ENCODE measurements at places on chromosomes 5 and 9.
A peak's percentile ranks its signal among the peaks of the same experiment; 100 is the strongest.

DNA sequence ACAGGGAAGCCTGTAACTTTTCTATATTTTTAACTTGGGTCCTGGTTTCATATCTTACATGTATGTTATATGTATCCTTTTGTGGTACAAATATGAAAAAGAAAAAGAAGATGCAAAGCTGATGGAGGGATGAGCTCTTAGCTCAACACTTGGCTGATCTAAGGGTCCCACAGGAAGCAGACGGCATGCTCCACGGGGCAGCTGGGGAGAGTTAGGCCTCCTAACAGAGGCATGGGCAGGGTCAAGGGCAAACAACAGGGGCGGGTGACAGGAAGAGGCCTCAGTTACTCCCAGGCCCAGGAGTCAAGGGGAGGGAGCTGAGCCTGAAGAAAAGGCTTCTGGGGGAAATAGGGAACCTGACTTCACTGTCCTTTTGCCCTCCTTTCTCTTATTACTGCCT is 287.2 kb downstream of the ZSWIM6 start:
- no peak for DNase-seq

DNA sequence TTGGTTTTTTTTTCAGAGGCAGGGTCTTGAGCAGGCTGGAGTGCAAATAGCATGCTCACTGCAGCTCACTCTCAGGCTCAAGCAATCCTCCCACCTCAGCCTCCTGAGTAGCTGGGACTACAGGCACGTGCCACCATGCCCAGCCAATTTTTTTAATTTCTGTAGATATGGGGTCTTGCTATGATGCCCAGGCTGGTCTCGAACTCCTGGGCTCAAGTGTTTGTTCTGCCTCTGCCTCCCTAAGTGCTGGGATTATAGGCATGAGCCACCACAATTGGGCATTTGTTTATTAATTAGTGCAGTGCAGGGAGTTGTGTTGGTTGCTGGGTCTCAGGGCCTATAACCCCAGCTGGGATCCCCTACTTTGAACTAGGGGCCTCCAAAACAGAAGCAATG is 47.0 kb downstream of the CXXC5 start:
- no peak for DNase-seq

DNA sequence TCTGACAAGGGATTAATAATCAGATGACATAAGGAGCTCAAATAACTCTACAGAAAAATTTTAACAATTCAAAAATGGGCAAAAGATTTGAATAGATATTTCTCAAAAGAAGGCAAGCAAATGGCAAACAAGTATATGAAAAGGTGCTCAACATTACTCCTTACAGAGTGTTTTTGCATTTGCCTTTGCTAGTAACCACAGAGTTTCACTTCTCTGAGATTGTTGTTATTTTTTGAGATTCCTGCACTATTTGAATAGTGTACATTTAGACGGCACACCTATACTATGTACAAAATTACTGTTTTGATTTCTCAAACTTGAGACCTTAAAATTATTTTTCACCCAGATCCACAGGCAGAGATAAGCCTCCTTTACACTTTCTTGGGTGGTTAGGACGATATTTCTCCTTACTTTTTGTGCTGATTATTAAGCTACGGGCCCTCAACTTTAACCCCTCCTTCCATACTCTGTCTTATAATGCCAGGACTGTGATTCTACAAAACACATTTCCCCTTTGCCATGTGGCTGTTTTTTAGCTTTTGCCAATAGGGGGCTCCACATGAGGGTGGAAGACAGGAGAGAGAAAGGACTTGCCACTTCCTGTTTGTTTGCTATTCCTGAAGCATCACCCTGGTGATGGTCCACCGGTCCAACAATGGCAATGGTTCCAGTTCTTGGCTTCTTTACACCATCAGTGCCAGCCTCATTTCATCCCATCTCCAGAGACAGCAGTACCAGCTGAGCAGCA is 65.0 kb upstream of the DAP start:
- no peak for DNase-seq

DNA sequence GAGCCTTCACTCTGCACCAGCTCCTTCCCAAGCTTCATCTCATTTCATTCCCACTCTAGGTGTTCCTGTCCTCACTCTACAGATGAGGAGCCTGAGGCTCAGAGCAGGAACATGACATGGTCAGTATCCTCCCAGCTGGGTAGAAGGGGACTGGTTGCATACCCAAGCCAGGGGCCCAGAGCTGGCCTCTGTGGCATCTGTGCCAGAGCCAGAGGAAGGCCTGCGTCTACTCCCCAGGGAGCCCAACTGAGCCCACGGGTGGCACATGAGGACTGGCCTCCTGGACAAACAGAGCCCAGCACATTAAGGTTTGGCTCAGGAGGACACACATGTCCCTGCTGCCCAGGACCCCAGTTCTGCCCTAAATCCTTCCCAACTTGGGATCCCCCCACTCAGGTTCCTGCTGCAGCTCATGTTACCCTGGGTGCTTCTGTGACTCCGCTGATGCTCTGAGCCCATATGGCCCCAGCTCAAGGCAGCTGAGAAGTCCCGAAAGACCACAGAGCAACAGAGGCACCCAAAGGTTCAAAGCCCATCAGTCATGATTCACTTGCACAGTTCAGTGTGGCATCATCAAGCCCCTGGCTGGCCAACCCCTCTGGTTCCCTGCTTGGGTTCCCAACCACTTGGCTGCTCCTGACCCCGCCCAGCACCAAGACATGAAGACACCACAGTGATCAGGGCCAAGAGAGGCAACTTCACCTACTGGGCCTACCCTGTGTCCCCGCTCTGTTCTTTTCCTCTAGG is 8.5 kb upstream of the NEURL1B start:
- peak; percentile 9 for DNase-seq

GRCh38 chr5:160175438-160176218 is 53.7 kb upstream of the FABP6 start:
- DNase-seq, result no peak

All from H9 (cell line).